HFF-Myc (cell line): ENCODE measurements at places on chromosomes 11 and 22.

DNA sequence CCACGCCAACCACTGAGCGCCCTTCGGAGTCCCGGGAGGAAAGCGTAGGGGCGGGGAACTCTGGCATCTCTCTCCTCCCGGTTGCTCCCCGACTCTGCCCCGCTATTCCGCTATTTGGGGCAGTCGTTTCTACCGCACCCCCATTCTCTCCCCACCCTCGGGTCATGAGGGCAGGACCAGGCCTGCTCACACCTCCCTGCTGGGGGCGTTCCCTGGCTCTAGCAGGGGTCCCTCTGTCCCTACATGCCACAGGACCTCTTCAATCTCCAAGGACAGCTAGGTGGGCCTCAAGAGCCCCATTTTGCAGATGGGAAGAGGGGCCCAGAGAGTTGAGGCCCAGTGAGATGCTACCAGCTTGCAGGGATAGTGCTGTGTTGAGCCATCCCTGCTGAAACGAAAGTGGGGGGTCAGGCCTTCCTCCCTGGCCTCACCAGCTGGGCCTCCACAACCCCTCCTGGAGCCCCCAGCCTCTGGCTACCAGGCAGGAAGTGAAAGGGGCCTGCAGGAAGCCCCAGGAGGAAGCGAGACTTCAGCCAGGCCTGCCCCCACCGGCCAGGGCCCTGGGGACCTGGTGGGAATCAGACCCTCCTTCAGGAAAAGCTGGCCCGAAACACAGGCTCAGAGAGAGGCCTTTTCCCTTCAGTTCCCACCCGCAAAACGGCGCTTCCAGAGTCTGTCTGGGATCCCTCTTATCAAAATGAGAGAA is 5.5 kb upstream of the SHISA8 start:
- no peak for DNase-seq

GRCh38 chr11:133104009-133104744 is 428.1 kb downstream of the OPCML start:
- no peak for DNase-seq

DNA sequence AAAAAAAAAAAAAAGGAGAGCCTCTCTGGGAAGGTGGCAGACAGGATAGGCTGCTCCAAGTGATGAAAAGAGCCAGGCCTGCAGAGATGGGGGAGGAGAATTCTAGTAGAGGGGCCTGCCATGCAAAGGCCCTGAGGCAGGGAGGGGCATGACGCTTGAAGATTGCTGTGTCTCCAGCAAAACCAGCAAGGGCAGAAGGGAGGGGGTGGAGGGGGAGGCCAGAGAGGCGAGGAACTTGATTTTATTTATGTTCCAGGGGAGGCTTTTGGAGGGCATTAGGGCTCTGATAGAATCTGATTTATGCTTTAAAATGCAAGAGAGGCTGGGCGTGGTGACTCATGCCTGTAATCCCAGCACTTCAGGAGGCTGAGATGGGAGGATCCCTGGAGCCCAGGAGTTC is 16.7 kb upstream of the PACSIN2 start:
- no peak for DNase-seq

GRCh38 chr11:35281169-35281688 is 138.1 kb downstream of the SLC1A2 start:
- no peak for DNase-seq

DNA sequence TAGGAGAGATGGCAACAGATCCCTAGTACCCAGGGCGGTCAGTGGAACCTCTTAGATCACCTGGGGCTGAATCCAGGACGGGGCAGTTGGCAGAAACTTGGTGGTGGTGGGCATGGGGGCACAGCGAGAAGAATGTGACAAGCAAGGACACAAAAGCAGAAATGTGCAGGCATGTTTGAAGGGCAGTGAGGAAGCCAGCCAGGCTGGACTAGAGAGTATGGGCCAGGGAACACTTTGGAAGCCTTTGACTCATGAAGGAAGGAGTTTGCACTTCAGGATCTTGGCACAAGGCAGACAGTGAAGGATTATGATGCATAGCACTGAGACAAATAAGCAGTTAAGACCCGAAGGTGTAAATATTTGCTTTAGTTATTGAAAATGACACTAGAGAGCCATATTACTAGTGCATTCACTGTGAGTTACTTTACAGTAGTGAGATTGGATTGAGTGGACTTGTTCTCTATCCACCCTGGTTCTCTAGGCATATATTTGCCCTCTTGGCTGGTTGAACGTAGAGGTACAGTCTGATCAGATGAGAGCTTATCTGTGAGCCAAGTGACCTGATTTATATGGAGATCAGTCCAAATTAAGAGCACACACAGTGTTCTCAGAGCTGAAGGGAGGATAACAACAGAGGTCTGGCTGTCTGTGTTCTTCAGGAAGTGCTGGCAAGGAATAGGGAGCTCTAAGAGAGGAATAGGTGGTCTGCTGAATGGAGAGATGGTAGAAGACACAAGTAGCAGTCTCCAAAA is 210.4 kb downstream of the SNX19 start:
- DNase-seq = no peak

DNA sequence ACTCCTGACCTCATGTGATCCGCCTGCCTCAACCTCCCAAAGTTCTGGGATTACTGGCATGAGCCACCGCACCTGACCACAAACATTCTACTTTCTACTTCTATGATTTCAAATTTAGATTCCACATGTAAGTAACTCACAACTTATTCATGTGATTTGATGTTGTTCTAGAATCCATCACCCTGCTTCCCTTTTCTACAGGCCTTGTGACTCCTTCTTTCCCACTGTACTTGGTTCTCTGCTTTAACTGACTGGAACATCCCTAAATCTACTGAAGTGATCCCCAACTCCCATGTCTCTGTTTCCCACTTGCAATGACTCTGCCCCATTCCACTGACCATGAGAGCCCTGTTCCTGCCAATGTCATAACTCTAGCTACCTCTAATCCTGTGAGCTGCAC is 25.7 kb upstream of the MRPL17 start:
- DNase-seq = no peak

GRCh38 chr11:83467837-83468236 is 181.7 kb upstream of the CCDC90B start:
- no peak for DNase-seq

GRCh38 chr11:27860811-27861210 is 160.6 kb upstream of the BDNF start:
- DNase-seq = no peak

DNA sequence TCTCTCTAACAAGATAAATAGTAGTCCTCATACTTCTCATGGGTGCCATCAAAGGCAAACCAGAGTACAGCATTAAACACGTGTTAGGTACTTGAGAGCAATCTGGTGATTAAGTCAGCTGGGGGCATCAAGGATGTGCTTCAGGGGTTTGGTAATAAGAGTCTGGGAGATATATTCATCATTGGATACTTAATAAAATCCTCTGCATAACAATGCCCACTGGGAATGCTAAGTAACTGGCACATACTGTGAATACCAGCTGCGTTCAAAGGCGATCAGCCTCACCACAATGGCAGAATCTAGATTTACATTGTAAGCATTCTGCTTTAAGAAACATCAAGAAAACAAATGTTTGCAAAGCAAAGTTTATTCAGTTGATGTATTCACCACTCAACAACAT is 268.6 kb upstream of the PITPNB start:
- DNase-seq = no peak

DNA sequence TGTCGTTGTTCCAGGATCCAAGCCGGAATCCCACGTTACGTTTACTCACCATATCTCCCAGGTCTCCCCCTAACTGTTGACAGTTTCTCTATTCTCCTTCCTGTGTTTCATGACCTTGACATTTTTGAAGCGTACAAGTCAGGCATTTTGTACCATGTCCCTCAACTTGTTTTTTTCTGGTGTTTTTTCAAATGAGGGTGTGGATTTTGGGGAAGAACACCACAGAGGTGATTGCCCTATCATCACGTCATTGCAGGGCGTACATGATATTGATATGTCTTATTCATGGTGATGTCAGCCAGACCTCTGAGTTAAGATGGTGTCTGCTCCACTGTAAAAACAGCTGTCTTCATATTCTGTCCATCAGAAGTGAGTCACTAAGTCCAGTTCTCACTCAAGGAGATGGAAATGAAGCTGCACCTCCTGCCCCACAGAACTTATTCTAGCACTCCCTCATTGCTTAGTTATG is 28.3 kb upstream of the SOX10 start:
- no peak for DNase-seq

DNA sequence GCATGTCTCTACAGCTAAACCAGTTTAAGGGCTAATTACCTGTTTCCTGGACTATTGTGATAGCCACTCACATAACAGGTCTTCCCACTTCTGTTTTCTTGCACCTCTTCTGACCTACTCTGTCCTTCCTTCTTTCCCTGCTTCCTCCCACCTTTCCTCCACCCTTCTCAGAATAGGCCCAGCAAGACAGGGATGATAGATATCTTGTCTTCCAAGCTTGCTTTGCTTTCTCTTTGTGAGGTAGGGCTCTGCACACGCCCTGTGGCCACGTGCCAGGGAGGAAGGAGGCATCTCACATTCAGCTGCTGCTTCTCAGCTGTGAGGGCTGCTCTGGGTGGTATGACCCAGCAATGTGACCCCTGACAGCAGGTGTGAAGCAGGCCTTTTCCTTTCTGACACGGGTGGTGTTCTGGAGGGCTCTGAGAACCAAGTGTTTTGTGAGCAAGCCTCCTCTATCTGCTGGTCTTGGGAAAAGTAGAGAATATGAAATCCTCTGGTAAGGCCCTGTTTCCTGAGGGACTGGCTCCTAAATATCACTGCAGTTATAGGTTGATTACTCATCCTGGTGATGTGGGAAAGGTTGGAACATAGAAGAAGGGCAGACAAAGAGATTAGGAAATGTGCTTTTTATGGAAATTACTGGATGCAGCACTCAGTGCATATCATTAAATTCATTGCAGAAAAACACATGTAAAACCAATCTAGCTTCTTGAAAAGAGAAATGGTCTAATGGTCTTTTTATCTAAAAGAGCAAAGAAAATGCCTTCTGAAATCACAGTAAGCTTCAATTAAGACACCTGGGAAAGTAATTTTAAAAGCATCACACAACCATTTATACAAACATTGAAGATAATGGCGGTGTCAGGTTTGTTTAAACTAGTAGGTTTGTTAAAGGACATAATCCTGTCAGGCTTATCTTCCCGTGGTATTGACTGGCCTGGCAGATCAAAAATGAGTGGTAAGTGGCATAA is 8.5 kb downstream of the AMOTL1 start:
- no peak for DNase-seq

DNA sequence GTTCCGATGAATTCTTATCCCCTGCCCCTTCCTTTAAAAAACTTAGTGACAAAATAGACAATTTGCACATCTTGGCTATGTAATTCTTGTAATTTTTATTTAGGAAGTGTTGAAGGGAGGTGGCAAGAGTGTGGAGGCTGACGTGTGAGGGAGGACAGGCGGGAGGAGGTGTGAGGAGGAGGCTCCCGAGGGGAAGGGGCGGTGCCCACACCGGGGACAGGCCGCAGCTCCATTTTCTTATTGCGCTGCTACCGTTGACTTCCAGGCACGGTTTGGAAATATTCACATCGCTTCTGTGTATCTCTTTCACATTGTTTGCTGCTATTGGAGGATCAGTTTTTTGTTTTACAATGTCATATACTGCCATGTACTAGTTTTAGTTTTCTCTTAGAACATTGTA is 12.0 kb downstream of the CCND1 start:
- no peak for DNase-seq

DNA sequence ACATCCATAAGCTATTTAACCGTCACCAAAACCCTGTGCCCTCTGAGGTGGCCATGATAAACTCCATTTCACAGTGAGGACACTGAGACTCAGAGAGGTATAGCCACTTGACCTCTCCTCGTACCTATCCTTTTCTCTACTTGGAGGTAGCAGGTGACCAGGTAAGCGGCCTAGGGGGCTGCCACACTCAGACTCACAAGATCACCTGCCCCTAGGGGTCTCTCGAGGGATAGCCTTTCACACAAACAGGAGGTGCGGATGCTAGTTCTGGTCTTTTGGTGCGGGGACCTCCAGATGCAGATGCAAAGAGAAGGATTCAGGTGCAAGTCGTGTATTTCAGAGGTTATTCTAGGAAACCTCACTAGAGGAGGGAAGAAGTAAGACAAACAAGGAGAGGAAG is 14.6 kb downstream of the MS4A18 start:
- no peak for DNase-seq

GRCh38 chr11:97815667-97816066 is 1205.1 kb upstream of the CNTN5 start:
- no peak for DNase-seq

DNA sequence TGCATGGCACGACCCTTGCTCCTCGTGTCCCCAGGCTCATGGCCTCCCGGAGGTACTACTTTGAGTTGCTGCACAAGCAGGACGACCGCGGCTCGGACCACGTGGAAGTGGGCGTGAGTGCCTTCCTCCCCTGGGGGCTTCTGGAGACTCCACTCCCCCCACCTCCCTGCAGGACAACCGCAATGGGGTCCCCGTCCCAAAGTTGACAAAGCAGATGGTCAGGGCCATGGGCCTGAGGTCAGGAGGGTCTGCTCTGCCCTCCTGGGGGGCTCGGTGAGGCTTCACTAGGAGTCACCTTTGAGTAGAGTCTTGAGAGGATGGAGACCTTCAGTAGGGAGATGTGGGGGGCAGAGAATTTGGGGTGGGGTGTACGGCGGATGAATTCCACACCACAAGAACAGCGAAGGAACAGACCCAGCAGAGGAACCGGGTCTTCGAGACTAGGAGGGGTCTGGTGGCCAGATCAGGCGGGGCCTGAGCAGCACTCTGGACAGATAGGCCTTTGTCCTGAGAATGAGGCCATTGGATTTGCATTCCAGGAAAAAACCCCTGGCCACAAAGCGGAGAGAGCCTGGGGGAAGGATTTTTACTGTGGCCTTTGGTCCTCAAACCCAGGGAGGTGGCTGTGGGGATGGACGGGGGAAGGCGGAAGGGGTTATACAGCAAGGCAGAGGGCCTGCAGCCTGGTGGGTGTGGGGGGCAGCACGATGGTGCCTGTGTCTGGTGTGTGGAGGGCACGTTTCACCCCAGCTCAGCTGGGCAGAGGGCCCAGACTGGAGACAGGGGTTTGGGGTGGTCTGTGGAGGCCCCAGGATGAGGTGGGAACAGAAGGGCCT is 4.6 kb downstream of the B4GALNT4 start:
- no peak for DNase-seq

GRCh38 chr11:82843057-82843795 is 57.0 kb downstream of the PRCP start:
- no peak for DNase-seq

- DNase-seq = no peak
Observed at GRCh38 chr22:48532986-48533385, 1294.7 kb downstream of the BRD1 start.

GRCh38 chr11:24556693-24557092 is 59.8 kb downstream of the LUZP2 start:
- DNase-seq = no peak

DNA sequence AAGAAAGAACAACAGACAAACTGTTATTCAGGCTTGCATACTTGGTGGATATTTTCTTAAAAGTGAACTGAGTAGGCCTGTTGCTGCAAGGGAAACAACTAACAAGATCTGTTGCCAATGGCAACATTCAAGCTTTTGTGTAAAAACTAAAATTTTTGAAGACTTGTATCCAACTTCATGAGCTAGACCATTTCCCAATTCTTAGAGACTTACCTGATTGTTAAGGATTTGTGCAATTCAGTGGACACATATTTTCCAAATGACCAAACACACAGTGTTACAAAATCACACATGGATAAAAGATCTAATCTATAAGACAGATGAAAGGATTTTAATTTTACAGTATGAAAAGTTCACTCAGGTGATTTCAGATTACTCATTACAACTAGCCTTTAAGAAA is 564.1 kb downstream of the CNTN5 start:
- no peak for DNase-seq
